ENCODE measurements at places on chromosomes 3 and 15.
A peak's percentile ranks its signal among the peaks of the same experiment; 100 is the strongest.

GRCh38 chr15:71215126-71215894 lies 100.0 kb downstream of the THSD4 start:
- no peak for DNase-seq

- no peak for DNase-seq
Measured at GRCh38 chr15:62739507-62739906, 303.0 kb upstream of the TPM1 start.

DNA sequence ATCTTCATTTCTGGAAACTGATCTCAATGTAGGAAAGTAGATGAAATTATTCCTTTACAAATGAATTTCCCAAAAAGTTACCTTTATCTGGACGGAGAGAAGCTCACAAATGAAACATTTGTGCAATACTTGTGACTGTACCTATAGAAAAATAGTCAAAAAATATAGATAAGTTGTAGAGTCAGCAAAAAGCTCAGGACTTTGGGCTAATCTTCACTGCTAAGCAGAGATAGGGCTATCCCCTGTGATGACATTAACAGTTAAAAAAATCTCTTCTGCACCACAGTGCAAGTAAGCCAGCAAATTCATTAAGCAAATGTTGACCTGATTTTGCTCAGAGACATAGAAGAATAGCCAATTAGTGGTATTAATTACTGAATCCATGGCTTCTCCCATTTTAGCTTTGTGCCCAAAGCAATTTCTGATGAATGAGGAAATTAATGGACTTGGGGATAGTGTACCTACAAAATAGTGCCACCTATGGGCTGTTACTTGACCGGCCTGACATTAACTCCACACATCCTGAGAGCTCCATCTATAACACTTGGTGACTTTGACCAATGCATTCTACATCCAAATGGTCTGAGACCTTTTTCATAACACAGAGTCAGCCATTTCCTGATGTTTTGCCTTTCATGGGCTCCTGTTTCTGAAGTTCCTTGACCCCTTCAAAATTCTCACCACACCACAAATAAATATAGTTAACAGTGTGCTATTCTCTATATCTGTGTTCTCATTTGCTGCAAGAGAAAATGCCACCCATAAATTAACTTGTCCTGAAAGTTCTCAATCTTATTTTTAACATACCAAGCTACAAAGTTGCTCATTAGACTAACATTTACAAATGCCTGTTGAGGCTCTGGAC lies 105.0 kb downstream of the SSR3 start:
- DNase-seq = peak; percentile 29

DNA sequence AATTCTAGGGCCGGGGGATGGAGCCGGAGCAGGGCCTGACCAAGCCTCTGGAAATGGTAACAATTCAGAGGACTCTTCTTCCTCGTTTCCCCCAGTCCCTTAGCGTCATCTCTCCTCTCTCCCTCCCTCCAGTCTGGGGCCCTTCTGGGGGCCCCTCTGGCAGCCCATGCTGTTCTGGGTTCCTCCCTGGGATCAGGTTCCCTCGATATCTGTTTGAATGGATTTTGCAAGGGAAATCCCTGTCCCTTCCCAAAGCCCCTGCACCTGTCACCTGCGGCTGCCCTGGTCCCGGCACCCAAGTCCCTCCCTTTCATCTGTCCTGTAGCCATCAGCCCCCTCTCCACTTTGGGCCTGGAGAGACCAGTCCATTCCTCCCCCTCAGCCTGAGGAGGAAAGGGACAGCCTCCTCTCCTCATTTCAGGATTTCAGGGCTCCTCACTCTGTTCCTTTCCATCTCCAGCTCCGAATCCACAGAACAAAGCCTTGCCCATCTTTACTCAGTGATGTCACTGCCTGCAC lies 1.7 kb upstream of the PLCB2 start:
- no peak for DNase-seq

- DNase-seq = peak; percentile 89
Measured at GRCh38 chr3:171835116-171835515, 8.0 kb upstream of the TMEM212 start.
